ENCODE measurements at places on chromosomes 5 and 9.

GRCh38 chr9:137579259-137579604, 507 bp upstream of the DPH7 start:
- DNase-seq = no peak

- no peak for DNase-seq
These were observed 130.2 kb downstream of the DNAH5 start for GRCh38 chr5:13814301-13814700.

DNA sequence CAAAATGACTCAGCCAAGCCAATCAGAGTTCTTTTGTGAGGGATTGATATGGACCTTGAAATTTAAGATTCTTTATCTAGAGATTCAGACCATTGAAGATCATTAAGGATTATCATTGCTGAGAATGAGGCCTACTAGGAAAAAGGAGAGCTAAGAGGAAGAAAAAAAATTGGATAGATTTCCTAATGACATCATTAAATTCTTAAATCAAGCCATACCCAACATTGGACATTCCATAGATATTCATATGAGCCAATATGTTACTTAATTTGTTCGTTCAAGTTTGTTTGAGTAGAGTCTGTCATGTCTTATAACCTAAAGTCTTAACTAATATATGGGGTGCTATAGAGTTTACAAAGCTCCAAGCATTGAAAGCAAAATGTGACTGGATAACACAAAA, 727.9 kb upstream of the SEMA6A start:
- DNase-seq = no peak

DNA sequence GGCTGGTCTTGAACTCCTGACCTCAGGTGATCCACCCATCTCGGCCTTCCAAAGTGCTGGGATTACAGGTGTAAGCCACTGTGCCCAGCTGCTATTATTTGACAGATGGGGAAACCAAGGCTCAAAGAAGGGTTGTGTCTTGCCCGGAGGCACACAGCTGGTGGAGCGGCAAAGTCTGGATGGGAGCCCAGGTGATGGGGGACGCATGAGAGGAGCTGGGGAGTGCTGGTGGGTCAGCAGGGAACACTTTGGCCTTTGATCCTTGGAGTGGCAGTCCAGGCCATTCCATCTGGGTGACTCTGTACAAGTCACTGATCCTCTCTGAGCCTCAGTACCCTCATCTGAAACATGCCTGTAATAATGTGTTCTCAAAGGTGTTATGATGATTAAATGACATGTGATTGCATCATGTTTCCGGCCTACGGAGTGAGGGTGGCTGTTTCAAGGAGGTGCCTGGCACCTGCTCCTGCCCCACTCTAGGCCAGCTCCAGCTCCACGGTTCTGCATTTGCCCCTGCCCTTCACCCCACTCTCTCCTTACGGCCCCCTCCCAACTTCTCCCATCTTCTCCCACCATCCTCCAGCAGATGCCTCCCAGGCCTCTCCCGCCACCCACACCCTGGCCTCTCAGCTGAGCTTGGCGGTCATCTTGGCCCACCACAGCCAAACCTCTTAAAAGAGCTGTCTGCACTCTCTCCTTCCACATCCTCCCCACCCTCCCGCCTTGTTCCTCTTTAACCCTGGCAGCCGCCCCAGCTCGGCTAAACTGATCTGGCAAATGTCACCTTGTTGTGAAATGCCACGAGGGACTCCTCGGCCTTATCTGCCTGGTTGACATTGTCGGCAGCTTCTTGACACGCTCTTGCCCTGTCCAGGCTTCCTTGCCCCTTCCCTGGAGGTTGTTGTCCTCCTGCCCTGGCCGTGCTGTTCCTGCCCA, 5.5 kb upstream of the DBN1 start:
- DNase-seq = no peak

- no peak for DNase-seq
These were observed 66.5 kb upstream of the SPIN1 start for GRCh38 chr9:88321764-88322163.

GRCh38 chr9:9557804-9558334, 1054.9 kb downstream of the PTPRD start:
- DNase-seq = no peak

DNA sequence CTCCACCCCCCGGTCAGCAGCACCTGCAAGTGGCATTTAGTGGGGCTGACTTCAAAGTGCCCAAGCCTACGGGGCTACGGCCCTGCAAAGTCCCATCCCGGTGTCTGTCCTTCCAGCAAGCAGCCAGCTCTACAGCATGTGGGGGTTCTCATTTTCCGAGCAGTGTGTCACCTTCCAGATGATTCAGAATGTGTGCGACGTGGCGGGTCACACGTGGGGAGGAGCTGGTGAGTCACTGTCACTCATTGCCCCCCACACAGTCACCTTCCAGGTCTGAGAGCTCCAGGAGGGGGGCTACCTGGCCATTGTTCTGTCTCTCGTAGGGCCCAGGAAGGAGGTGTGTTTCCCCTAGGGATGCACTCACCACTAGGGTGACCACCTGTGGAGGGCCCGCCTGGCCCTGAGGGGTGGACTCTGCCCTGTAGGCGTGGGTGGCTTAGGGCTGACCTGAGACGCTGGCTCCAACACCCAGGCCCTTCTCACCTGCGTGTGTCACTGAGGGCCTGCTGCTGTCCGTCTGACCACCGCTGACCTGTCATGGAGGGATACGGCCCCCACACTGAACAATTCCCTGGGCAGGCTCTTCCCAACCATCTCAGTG, 70.2 kb downstream of the SEMA4D start:
- DNase-seq = peak; percentile 43

- no peak for DNase-seq
These were observed 59.1 kb downstream of the GTF3C4 start for GRCh38 chr9:132729235-132729890.

GRCh38 chr5:116622375-116623050, 47.9 kb upstream of the SEMA6A start:
- DNase-seq = no peak

DNA sequence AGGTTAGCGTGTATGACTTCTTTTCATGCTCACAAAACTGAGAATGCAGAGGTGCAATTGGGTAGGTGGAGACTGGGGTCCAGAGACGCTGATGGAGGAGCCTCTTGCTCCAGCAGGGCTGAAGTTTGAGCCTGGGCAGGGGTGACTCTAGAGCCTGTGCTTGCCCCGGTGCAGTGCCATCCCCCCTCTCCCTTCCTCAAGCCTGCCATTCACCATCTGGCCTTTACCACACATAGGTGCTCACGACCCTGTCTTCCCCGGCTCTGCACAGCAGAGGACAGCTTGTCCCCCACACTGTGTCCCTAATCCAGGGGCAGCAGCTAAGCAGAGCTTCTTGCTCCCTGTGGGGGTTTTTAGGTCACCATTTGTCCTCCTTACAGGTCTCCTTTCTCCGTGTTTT, 86.5 kb downstream of the DAP start:
- no peak for DNase-seq

GRCh38 chr9:9783711-9784110, 829.1 kb downstream of the PTPRD start:
- DNase-seq = no peak

DNA sequence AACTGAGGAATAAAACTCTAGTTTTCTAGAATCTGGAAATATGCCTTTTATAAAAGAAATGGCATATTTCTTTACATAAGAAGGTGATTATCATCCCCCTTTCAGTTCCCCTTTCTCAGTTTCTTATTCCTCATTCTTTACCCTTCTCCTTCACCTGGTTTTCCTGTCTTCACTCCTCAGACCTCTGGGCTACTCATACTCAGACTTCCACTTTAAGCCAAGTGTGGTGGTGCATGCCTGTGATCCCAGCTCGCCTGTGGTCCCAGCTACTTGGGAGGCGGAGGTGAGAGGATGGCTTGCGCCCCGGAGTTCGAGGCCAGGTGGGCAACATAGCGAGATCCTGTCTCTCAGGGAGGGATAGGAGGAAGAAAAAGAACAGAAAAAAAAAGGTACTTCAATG, 57.2 kb downstream of the RANBP6 start:
- no peak for DNase-seq

DNA sequence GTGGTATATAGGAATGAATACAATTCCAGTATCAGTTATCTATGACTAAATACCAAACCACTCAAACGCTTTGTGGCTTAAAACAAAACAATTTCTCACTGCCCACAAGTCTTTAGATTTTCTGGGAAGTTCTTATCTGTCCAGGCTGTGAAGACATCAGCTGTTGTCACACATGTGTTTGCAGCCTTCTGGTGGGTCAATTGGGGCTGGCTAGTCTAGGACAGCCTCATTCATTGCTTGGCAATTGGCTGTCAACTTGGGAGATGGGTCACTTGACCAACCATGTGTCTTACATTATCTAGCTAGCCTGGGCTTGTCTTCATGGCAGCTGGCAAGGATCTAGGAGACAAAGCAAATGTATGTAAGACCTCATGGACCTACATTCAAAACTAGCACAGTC, 53.8 kb upstream of the PAPPA start:
- DNase-seq = no peak

DNA sequence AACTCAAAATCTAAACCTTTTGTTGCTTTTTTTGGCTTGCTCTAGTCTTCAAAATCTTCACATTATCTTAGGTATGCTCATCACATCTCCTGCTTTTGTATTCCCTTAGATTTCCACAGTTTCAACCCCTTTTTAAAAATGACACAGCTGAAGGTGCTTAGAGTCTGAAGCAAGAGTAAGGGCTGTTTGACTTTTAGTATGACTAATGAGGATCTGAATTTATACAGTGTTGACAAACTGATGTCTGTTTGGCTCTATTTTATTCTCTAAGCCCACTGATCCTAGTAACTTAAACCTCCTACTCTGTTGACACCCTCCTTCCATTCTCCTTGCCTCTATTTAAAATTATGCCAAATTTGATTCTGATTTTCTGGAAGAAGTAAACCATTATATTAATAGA, 200.1 kb downstream of the MCTP1 start:
- DNase-seq = no peak

DNA sequence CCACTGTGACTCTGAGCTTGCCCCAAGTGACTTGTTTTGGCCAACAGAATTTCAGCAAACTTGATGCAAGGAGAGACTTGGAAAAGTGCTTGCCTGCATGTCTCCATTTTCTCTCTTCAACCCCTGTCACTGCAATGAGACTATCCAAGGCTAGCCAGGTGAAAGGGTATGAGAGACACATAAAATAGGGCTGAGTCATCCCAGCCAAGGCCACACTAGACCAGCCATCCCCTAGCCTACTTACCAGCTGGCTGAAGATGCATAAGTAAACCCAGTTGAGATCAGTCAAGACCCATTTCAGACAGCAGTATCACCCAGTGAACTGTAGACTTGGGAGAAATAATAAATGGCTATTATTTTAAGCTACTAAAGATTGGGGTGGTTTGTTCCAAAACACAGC, 52.9 kb upstream of the VLDLR start:
- DNase-seq = no peak

- DNase-seq = no peak
These were observed 191.7 kb downstream of the CDK5RAP2 start for GRCh38 chr9:120388003-120388855.

DNA sequence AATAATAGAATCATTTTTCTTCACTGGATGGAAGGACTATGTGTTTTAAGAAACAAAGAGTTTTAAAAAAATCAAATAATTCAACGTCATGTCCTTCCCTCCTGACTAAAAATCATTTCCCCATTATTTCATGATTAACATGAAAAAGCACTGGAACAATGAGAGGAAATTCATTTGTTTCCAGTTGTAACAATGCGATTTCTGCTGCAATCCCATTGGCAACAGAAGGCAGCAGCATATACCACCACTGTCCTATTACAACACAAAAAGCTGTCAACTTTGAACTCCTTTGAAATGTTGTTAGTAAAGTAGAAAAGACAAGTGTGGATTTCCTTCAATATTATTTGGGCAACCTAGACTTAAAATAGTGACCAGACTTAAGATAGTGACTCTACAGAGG, 3.1 kb downstream of the C5orf63 start:
- no peak for DNase-seq

- DNase-seq = no peak
These were observed 10.9 kb upstream of the ASS1 start for GRCh38 chr9:130433947-130434262.

DNA sequence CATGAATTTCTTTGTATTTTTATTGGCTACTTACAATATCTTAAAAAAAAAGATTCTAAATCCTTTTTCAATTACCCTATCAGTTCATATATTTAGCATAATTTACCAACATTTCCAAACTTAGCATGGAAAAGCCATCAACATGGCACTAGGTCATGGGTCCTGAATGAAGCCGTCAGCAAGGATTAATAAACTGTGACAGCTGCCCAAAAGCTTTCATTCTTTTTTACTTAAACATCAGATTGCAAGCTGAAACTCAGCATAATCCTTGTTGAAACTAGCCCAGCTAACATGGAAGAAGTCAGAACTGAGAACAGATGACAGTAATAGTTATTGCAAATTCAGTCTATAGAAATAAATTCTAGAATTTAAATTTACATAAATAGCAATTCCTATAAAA, 209.8 kb downstream of the ADAMTS6 start:
- no peak for DNase-seq

DNA sequence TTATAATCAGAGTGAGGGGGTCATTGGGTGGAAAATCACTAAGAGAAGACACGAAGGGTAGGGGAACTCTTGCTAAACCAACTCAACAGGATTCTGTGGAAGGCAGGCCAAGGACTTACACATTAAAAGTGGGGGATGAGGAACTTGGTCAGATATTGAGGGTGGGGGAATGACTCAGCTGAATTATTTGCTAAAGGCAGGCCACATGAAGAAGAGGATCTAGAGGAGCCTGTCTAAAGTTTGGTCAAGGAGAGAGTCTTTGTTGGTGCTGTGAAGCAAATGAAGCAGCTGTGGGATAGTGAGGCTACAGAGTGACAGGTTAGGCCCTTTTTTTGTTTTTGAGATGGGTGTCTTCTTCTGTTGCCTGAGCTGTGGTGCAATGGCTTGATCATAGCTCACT, 63.9 kb upstream of the SPRY4 start:
- DNase-seq = no peak

GRCh38 chr5:65919773-65920172, 6.6 kb upstream of the ERBIN start:
- no peak for DNase-seq

GRCh38 chr5:14569948-14570691, 11.5 kb upstream of the OTULINL start:
- DNase-seq = no peak

DNA sequence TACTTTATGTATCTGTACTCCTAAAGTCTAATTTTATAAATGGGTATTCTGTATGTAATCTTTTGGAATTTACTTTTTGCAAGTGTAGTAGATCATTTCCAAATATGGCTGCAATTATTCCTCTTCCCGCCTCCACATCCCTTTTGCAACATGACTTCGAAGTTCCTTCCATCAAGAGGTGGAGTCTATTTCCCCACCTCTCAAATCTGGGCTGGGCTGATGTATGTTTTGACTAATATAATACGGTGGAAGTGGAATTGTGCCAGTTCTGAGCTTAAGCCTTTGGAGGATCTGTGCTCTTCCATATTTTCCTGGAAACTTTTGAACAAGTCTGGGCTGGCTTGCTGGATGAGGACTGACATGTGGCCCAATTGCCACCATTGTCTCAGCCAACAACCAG, 155.9 kb downstream of the FGF18 start:
- no peak for DNase-seq

- DNase-seq = peak; percentile 19
These were observed at the start of gene NME5 for GRCh38 chr5:138138949-138139780. Gene NME5 (minus strand): TSS chr5:138139428. CDS start chr5:138138780, 648 bp downstream.

DNA sequence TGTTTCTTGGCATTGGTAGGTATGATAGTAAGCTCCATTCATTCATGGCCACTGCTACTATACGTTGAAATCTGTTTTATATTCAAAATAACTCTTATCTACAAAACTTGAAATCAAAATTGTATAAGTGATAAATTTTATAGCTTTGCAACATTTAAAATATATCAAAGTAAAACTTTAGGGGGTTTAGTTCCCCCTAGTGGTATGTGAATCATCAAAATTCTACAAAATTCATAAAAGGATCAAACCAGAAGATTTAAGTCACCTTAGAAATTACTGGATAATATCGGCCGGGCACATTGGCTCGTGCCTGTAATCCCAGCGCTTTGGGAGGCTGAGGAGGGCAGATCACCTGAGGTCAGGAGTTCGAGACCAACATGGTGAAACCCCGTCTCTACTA, 243.0 kb upstream of the CDH18 start:
- DNase-seq = no peak

Measured in caudate nucleus (tissue), 63 donors.